Endothelial cell of coronary artery (primary cell): ENCODE measurements at places on chromosomes 6 and 20. TPM values are rescaled to one million over a fixed set of nuclear protein-coding genes. Genes with fewer than 3 reads are reported as not detected.

Gene ARFGEF3
- 1.7 and 4.8 TPM in 2 replicates for total RNA-seq

Gene ADGRF5
- total RNA-seq, result 2.0 and 6.2 TPM in 2 replicates

Gene SLC22A1
- 0.19 TPM in 1 of 2 replicates, not detected in the other for total RNA-seq

Gene RGS17
- 2.5 and 3.3 TPM in 2 replicates for total RNA-seq

Gene HRH3
- total RNA-seq, result not detected in 2 replicates

Gene TCFL5
- total RNA-seq, result 11.4 and 11.9 TPM in 2 replicates

Gene JAG1
- 140 and 171 TPM in 2 replicates for total RNA-seq

Gene FAXC
- 0.54 and 0.56 TPM in 2 replicates for total RNA-seq
